Activated T-cell treated with anti-CD3 and anti-CD28 coated beads, Interleukin-2, amount 50 U/mL, for 72 hours (primary cell): ENCODE measurements at places on chromosomes 6 and 20. TPM values are rescaled to one million over a fixed set of nuclear protein-coding genes. Genes with fewer than 3 reads are reported as not detected.

The STK4 gene
- 161 TPM for total RNA-seq

The RIPOR2 gene
- 69.7 TPM for total RNA-seq

DNA sequence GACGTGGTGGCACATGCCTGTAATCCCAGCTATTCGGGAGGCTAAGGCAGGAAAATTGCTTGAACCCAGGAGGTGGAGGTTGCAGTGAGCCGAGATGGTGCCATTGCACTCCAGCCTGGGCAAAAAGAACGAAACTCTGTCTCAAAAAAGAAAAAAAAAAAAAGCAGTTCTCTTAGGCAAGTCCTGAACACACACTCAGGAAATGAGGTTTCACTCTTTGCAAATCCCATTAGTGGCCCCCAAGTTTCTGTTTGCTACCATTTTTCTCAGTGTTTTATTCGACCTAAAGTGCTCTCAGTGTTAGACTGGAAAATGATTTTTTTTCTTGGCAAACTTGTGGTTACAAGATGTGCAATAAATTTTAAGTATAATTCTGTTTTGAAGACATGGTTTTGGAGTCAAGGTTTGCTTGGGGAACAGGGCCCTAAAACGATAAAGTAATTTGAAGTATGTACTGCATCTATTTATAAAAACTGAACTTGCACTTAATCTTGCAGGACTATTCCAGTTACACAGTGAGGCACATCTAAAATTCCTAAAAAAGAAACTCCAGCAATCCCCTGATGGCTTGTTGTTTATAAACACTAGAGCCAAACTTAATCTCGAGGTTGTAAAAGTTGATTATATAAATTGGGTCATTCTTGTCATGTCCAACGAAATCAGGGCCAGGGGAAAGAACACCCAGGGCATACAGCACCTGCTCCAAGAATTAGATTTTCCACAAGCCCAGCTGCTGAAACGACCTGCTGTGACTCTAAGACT, 42.6 kb downstream of the MAP1LC3A start:
- DNase-seq, result no peak

DNA sequence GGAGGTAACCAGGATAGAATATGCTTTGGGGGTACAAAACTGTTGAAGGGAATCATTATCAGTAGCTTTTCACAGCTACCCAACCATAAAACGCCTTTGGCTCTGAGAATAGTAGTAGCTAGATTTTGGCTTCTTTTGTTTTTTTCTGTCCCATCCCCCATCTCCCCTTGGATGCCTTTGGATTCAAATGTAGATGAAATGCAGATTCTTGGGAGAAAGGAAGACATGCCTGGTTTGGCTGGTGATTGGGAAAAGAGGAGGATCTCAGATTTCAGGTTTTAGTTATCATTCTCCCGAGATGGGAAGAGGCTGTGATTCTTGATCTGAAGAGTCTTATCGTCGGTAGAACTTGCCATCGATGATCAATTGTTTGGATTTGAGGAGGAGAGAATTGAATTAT, 3.5 kb upstream of the CDYL start:
- DNase-seq, result no peak

GRCh38 chr6:102075539-102075938, 682.0 kb downstream of the GRIK2 start:
- no peak for DNase-seq

- no peak for DNase-seq
Observed at GRCh38 chr6:64685401-64685800, 1021.6 kb downstream of the EYS start.

- no peak for DNase-seq
Observed at GRCh38 chr6:121597654-121598053, 162.2 kb downstream of the GJA1 start.

DNA sequence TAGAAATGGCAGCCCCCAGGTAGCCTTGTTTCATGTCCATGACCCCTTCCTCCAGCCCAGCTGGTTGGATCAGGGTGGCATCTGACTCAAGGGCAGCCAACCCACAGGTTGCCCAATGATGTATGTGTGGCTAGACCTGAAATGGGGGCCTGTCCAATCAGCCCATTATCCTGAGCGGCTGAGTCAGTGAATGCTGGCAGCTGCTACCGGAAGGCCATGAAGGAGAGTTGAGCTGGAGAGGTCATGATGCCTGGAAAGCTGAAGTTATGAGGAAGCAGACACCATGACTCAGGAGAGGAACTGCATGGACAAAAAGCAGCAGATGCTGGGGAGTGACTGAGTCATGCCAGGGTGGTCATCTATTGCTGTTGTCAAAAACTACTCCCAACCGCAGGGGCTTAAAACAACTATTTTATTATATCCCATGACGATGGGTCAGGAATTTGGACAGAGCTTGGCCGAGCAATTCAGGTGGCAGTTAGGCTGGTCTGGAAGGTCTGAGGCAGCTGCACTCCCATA, 67.3 kb downstream of the MDGA1 start:
- no peak for DNase-seq

- no peak for DNase-seq
Observed at GRCh38 chr6:3876101-3876500, 26.9 kb downstream of the FAM50B start.

The MRAP2 gene
- total RNA-seq, result not detected

- DNase-seq, result no peak
Observed at GRCh38 chr6:16196260-16196983, 42.0 kb upstream of the GMPR start.

The FAM209B gene
- total RNA-seq, result 1.3 TPM
